Activated naive CD8-positive, alpha-beta T cell treated with anti-CD3 and anti-CD28 coated beads, Interleukin-2, amount 10 ng/mL, durations not matched to agents 7 days and 5 days (primary cell): ENCODE measurements at places on chromosomes 7 and 10. TPM values are rescaled to one million over a fixed set of nuclear protein-coding genes. Genes with fewer than 3 reads are reported as not detected.

- DNase-seq = no peak
- no peaks in the 10 kb centered on the region for H3K36me3 ChIP-seq
- no peak overlapping the region for H3K27ac ChIP-seq
- no peak overlapping the region for H3K4me3 ChIP-seq
- no peaks in the 10 kb centered on the region for H3K4me1 ChIP-seq
Measured at GRCh38 chr7:11319491-11320274, 346.0 kb downstream of the PHF14 start.

- H3K27me3 ChIP-seq = no peaks in the 10 kb centered on the region
- peak overlapping the region; percentile 62 for H3K4me3 ChIP-seq
- peak overlapping the region; percentile 81 for H3K27ac ChIP-seq
- DNase-seq = no peak
- H3K36me3 ChIP-seq = peaks cover 3% of the 10 kb centered on the region
Measured at GRCh38 chr10:124719213-124719851, 24.8 kb downstream of the FAM53B start.

- peaks cover 29% of the 10 kb centered on the region for H3K36me3 ChIP-seq
- H3K27me3 ChIP-seq = no peaks in the 10 kb centered on the region
- no peak overlapping the region for H3K4me3 ChIP-seq
- DNase-seq = no peak
- no peak overlapping the region for H3K27ac ChIP-seq
Measured at GRCh38 chr10:73423309-73423708, 9.5 kb upstream of the ANXA7 start.

The GCK gene
- total RNA-seq = 0.30 TPM

- peaks cover 20% of the 10 kb centered on the region for H3K27me3 ChIP-seq
- no peak overlapping the region for H3K4me3 ChIP-seq
- no peak for DNase-seq
- no peaks in the 10 kb centered on the region for H3K4me1 ChIP-seq
Measured at GRCh38 chr10:79946271-79947082, 2.4 kb downstream of the SFTPD start.

DNA sequence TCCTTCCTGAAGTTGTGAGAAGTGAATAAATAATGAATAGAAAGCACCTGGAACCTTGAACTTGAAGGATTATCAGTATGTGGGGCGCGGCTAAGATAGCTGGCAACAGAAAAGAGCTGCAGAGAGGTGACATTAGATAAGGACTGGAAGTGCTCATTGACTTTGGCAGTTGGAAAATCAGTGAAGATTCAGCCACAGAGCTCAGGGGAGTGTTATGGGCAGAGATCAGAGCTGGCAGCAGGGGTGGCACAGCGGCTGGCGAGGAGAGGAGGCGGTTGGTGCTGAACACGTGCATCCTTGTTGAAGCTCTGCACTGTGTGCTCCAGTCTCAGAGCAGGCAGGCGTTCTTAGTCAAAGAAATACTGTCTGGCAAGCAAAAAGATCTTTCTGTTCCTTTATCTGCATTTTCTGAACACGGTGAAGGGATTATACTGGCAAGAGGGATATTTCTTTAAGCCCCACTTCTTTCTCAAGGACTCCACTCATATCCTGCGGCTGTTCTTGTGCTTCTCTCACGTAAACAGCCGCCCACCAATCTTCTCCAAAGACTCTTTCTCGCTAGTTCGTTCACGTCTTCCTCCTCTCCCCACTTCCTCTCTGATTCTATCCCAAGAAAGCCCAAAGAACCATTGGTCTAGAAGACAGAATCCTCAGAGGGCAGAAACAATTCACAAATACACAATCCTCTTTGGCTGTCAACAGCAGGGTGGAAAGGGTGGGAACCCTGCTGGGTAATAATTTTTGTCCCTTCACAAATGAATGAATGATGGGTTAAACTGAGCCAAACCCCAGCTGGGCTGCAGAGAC is 38.6 kb upstream of the ADD3 start:
- H3K27ac ChIP-seq = no peak overlapping the region
- no peaks in the 10 kb centered on the region for H3K36me3 ChIP-seq
- peaks cover 2% of the 10 kb centered on the region for H3K4me1 ChIP-seq
- H3K27me3 ChIP-seq = peaks cover 3% of the 10 kb centered on the region
- no peak for DNase-seq
- no peak overlapping the region for H3K4me3 ChIP-seq

DNA sequence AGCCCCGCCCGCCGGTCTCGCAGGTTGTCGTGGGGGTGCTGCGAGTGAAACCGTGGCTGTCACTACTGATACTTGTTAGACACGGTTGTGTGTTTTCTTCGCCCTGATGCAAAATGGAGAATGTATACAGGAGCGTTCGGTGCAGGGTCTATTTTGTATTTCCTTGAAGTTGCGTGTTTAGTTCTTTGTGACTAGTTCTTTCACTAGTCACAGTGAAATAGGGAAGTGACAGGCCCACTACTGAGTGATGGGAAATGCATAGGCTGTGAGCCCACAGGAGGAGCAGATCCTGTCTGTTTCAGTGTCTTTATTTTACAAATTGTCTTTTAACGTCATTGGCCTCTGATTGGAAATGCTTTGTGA is 675 bp downstream of the ABRAXAS2 start:
- H3K36me3 ChIP-seq = no peaks in the 10 kb centered on the region
- peaks cover 14% of the 10 kb centered on the region for H3K4me1 ChIP-seq
- peak overlapping the region; percentile 96 for H3K4me3 ChIP-seq
- H3K27ac ChIP-seq = peak overlapping the region; percentile 86

DNA sequence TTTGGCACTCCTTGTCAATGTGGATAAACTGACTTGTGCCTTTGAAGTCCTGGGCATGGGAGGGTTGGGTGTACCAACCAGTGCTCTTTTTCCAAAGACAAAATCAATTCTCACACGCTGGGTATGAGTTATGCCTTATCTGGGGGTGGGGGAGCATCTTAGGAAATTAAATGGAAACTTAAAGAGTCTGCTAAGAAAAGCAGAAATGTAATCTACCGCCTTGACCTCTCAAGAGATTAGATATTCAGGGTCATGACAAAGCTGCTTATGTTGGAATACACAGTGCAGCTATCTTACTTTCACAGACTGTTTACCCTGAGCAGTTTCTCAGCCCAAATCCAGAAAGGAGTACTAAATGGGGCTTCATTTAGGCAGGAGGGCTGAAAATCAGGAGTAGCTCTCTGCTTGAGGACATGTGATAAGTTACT is 2.6 kb downstream of the MEST start:
- H3K4me1 ChIP-seq = peaks cover 10% of the 10 kb centered on the region
- H3K4me3 ChIP-seq = no peak overlapping the region
- H3K36me3 ChIP-seq = peaks cover 10% of the 10 kb centered on the region
- no peak overlapping the region for H3K27ac ChIP-seq
- no peak for DNase-seq

The FGFR2 gene
- 1.1 TPM for total RNA-seq

The ANKRD1 gene
- not detected for total RNA-seq

The INHBA gene
- not detected for total RNA-seq
